DMS79 (cell line): ENCODE measurements at places on chromosomes 11 and 22.

DNA sequence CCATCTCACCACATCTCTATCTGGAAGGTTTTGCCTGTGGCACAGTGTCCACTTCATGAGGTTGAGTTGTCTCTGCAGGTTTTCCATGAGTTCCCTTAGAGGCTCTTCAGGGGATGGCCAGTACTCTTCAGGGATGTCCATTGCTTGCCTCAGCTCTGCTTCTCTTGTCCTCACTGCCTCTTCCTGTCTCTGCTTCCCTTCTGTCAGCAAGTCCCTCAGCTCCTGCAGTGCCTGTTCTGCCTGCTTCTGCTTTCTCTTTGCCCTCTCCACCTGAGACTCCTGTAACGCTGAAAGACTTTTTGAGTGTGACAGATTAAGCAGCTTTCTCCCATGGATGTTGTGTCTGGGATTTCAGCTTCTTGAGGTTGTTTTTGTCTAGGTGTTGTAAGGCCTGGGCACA is 38.2 kb upstream of the MRPL17 start:
- DNase-seq, result no peak

- DNase-seq, result no peak
Observed at GRCh38 chr22:37371491-37371890, 55.8 kb downstream of the ELFN2 start.

- DNase-seq, result peak; percentile 72
Observed at GRCh38 chr11:125263268-125263790, 98.8 kb downstream of the PKNOX2 start.

DNA sequence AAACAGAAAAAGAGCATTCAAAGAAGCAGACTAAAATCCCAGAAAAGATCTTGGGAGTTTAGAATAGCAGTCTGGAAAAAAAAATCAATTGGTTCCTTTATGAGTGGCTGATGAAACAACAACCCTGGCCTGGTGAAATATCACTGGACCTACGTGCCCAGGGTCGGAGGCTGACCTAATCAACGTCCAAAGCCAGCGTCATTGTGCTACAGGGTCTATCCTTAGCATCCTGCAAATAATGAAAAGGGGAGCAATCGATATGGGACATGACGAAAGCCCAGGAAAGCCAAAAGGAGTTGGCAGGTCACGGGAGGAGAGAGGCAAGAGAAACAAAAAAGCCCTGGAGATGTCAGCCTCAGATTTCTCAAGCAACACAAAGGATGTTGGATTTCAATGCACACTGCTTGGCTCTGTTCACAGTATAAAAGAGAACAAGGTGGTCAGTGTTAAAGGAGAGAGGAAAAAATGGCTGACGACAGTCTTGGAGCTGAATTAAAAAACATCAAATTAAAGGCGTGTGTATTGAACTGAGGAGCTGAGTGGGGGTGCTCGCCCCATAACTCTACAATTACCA is 148.8 kb downstream of the BLID start:
- DNase-seq, result no peak

DNA sequence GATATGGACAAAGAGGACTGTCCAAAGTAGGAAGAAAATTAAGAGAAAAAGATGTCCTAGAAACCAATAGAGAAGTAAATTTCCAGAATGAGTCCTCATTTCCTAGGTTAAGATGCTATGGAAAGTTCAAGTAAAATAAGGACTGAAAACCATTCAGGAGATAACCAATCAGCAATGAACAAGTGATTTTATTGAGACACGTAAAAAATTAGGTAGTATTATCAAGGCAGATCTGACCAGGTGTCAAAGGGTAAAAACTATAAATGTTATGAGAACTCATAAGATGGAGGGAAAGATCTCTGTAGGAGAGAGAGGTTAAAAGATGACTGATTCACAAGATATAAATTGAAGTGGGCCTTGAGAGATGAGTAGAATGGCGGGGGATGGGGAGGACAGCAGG is 50.2 kb downstream of the SPATA19 start:
- no peak for DNase-seq

DNA sequence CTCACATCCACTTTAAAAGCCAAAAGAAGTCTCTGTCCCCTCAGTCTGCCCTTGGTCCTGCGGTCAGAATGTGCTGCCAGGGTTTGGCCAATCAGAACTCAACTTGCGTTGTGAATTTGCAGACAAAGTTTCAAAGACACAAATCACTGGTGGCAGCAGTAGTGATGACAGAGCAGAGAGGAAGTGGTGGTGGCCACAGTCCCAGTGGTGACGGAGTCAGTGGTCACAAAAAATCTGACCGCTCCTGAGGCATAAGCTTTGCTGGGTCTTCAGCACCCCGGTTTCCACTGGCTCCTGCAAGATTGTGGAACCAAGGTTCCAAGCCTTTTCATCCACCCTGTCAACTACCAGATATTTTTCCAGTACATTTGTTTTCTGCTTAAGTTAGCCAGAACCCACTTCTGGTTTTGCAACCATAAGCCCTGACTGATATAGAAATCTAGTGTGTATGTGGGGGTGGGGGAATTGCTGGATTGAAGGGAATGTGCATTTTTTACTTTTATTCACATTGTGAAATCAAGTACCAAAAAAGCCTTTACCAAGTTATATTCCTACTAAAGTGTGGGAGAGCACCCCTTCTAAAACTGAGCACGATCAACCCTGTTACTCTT is 112.3 kb downstream of the TMPRSS5 start:
- no peak for DNase-seq

GRCh38 chr11:94740083-94741021 is 27.8 kb upstream of the AMOTL1 start:
- peak; percentile 64 for DNase-seq

DNA sequence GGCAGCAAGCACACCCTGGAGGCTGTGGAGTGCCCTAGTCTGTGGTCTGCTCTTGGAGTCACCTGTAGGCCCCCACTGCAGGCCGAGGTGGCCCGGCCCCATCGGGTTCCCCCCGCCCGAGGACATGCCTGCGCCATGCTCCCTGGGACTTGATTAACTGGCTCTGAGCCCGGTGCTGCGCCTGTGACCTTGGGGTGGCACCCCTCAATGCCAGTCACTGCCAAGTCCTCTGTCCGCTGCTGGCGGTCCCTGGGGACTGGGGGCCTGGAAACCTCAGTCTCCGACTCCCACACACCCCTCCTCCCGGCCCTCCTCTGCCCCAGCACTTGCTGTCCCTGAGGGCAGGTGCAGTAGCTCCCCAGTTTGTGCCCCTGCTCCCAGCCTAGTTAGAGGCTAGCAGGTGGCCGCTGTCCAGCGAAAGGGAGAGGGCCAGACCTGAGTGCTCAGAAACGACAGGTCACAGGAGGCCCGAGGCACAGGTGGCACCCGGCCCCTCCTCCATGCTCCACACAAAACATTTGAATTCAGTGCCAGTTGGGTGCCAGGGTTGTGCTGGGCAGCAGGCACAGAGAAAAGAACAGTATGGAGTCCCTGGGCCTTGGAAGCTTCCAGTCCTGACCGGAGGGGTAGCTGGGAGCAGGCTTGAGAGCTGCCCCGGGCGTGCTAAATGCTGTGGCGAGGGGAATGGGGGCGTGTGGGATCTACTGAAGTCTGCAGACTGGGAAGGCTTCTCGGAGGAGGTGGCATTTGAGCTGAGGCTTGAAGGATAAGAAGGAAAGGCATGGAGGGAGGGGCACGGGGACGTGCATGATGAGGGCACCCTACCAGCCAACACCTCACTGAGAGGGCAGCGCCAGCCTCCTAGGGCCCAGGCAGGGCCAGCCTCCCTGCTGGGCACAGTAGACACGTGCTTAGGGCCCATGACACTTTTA is 16.4 kb upstream of the FLRT1 start:
- no peak for DNase-seq

- no peak for DNase-seq
Observed at GRCh38 chr11:19480540-19480939, 232.1 kb upstream of the NAV2 start.

GRCh38 chr11:125062931-125063428 is at the start of gene SLC37A2:
SLC37A2 (plus strand) TSS chr11:125063305; CDS start chr11:125063368, 63 bp downstream.
- peak; percentile 20 for DNase-seq

DNA sequence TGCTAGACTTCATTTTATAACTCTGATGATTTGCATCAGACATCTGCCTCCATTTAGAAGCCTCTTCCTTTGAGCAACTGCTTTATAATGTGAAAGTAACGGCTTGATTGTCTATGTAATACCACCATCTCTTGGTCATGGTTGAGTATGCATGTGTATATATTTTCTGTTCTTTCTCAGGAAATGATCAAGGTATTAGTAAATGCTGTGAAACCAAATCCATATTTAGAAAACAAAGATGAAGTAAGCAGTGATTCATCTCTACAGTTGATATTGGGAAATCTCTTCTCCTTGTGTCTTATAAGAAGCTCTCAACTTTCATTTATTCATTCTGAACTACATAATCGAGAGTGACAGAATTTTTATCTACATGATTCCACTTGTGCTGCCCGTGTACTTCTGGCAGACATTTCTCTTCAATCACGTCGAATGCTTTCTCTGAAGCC is 104.6 kb upstream of the ANO3 start:
- DNase-seq, result peak; percentile 10

DNA sequence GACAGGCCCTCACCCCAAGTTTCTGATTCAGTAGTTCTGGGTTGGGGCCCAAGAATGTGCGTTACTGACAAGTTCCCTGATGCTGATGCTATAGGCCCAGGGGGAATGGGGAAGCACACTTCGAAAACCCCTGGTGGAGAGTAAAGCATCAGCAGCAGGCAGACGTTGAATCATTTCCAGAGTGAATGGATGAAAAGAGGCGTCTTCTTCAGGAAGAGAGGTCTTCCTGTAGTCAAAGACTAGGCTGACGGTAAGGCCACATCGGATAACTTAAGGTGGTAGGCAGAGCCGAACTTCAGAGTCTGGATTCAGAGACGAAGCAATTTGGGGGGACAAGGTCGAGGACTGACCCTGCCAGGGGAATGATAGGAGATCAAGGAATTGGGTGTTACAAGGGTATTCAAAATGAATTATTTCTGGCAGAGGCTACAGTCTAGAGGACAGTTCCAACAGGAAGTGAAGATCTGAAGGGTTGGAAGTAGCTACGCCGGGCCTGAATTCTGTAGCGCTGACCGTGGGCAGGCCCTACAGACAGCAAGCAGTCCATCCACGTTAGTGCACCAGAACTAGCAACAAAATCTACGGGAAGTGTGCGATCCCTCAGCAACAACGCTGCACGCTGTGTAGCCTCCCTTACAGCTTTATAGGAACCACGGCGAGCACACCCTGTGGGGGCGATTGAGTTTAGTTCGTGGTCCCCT is 862 bp upstream of the CENATAC start:
- no peak for DNase-seq

GRCh38 chr22:41560095-41560471 is 727 bp upstream of the CSDC2 start:
- no peak for DNase-seq

DNA sequence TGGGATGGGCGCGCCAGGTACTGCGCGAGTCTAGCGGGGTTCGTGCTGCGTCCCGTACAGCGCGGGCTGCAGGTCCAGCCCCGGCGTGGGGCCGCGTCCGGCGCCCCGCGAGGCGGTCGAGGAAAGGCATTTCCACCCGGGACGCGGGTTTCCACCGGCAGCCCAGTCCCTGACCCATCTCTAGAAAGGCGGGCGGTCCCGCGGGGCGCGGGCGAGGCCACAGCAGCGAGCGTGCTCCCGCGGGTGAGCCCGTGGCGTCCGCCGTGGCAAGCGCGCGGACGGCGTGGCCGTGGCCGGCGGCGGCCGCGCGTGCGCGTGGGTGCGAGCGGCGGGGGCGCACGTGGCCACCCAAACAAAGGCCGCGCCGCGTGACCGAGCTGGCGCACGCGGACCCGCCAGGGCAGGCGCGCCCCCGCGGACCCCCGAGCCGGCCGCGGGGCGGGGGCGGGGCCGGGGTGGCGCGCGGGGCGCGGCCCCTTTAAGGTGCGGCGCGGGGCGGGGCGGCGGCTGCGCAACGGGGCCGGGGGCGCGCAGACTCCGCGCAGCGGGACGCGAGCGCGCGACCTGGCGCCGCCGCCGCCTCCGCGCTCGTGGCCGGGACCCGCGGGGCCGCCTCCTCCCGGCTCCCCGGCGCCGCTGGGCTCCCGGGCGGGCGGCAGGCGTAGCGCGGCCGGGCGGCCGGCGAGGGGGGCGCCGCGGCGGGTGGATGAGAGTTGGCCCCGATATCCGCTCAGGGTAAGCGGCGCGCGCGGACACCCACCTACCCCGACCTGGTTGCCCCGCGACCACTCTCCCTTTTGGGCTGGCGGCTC is 39.3 kb upstream of the CELSR1 start:
- no peak for DNase-seq

- DNase-seq, result no peak
Observed at GRCh38 chr11:48006301-48006992, 26.1 kb downstream of the PTPRJ start.

- DNase-seq, result peak; percentile 93
Observed at GRCh38 chr11:112744041-112744440, 217.2 kb upstream of the NCAM1 start.

DNA sequence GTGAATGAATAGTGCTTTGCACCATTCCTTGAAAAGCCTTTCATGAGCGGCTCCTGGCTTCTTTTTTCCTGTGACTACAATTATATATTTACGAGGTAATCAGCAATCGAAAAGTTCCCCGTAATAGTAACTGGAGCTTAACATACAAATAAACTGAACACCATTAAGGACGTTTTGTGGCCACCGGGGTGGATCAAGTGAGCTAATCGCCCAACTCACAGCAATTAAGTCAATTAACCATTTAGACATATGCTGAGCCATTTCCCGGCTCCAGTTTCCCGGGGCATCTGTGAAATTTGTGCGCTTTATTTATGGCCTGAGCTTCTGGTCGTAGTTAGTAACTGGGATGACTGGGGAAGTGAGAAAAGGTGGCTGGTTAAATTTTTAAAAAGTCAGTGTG is 465.2 kb downstream of the MIAT start:
- no peak for DNase-seq

- DNase-seq, result peak; percentile 38
Observed at GRCh38 chr11:70067591-70068341, 10.4 kb upstream of the ANO1 start.

- no peak for DNase-seq
Observed at GRCh38 chr11:26947379-26947844, 46.5 kb upstream of the FIBIN start.

DNA sequence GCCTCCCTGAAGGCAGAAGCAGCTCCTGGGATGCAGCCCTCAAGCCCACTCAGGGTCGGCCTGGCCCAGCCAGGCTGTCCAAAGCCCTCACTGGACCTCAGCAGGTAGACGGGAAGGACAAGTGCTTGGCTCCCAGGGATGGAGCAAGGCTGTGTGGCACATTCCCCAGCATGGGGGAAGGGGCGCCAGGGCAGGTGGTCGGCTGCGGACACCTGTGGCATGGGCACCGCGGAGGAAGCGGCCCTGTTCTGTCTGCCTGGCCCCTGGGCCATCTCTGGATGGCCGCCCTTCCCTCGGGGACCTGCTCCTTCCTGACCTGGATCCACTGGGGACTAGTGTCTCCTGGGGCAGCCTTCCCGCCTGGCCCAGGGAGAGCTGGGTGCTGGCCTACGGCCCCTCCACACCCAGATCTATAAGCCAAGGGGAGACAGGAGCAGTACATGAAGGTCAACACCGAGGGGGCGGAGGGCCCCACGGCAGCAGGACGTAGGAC is 26.0 kb downstream of the CHID1 start:
- no peak for DNase-seq

- peak; percentile 92 for DNase-seq
Observed at GRCh38 chr11:126978911-126979310, 21.7 kb downstream of the KIRREL3 start.

- DNase-seq, result no peak
Observed at GRCh38 chr11:17397311-17398002, 9.0 kb upstream of the KCNJ11 start.
